ENCODE measurements at places on chromosomes 2 and 18.

GRCh38 chr2:18957909-18958308, 368.5 kb upstream of the NT5C1B start:
- no peak for DNase-seq

- DNase-seq: no peak
Observed at GRCh38 chr2:205868773-205869333, 186.6 kb downstream of the NRP2 start.

DNA sequence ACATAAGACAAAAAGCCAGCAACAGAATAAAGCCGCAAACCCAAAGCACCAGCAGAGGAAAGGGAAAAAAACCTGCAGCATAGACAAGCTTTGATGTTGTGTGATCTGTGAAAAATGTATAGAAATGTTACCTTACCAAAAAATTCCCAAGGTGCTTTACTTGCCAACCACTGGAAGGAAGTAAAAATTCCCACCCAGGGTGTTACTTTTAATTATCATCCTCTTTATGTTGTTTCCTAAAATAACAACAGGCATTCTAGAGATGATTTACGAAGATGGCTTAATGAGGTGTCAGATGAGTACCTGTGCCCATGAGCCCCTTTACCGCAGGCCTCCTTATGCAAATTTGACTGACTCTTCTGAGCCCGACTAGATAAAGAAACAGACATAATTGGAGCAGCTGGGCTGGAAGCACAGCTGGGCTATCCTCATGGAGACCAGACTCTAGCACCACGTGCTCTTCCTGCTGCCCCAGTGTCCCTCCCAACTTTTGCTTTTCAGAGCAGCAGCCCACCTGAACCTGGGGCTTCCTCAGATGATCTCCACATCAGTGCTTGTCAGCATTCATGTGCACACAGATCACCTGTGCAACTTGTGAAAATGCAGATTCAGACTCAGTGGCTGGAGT, 41.5 kb downstream of the SRSF7 start:
- no peak for DNase-seq

DNA sequence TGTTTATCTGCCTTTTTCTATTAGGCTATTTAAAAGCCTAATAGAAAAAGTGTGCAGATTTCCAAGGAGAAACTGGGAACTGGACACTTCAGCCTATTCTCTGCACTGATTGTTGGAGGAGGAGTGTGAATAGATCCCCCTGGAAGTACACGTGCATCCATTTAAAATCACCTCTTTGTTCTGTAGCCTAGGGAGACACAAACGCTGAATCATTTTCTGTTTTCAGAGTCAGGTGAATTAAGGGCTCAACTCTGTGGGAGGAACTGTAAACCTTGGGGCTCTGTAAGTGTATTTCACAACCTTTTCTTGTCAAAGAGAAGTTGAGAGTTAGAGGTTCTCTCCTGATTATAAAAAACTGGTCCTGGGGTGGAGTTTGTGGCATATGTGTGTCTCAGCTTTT, 159.7 kb downstream of the SPAG16 start:
- no peak for DNase-seq

GRCh38 chr2:145161656-145162055, 641.7 kb upstream of the ZEB2 start:
- no peak for DNase-seq

DNA sequence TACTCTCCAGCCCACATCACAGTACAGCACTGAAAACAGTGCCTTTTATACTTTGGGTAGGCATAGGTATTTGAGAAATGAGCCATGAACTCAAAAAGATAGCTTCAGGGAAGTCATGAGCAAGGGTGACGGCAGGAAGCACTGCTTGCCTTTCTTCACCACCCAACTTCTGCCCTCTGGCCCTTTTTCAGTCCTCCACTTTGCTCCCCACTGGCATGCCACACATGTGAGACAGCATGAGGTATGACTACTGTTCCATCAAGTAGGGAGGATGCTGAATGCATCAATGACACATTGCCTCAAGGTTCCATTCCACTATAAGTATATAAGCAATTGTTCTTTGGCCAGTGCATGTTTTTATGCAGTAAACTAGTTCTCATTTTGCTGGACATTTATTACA, 373.0 kb downstream of the NRXN1 start:
- DNase-seq: no peak

GRCh38 chr2:241088376-241088775, 13.7 kb downstream of the MTERF4 start:
- DNase-seq: no peak

Data from DMS79 treated with DMSO at 0.1 percent for 48 hours (cell line).